ENCODE measurements at places on chromosomes 4 and X. TPM values are rescaled to one million over a fixed set of nuclear protein-coding genes. Genes with fewer than 3 reads are reported as not detected.

TMPRSS11D gene
- total RNA-seq = not detected

DNA sequence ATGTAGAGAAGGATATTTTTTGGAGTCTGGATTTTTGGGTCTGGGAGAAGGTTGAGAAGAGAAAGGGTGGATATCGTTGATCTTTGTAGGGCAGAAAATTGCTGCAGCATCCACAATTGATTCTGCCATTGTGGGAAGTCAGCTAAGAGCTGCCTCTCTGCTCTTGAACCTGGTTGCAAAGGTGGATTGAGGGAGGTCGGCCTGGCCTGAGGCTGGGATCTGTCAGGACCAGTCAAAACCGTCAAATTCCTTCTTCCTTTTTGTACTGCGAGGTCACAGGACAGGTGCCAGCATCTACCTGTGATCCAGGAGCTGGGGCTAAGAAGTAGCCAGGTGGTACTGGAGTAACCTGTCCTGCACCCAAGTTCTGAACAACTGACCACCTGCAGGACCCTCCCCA, 93.7 kb downstream of the SHOX start:
- H3K36me3 ChIP-seq = no peaks in the 10 kb centered on the region
- no peak overlapping the region for H3K27ac ChIP-seq
- no peaks in the 10 kb centered on the region for H3K4me1 ChIP-seq
- H3K4me3 ChIP-seq = no peak overlapping the region

SSX3 gene
- total RNA-seq = not detected

ZDHHC15 gene
- total RNA-seq = 4.3 TPM

DNA sequence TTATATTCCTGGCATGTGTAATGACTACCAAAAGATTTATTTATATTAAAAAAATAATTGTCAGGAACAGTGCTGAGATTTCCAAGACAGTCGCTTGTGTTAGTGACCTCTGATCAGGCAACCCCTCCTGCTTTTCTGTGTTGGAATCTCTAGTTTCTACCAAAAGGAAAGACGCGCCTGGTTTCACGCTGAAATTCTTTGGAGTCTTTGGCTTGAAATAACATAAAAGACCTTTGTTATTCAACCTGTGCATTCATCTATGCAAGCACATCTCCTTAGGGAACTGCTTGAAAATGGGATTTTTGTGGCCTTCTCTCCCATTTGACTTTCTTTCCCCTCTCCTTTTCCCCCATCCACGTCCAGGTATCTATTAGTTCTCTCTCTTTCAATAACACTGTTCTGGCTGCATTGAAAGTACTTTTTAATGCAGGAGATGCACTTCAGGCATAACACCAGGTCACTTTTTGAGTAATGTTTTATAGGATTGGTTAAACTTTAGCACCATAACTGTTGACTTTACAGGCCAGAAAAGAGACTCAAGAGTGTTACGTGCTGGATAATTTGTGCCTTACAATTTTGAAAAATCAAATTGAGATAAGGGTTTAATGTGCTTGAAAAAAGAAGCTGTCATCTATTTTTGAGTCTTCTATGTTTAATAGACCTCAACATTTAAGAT, 172.7 kb downstream of the GPAT3 start:
- H3K27me3 ChIP-seq = no peaks in the 10 kb centered on the region
- no peaks in the 10 kb centered on the region for H3K36me3 ChIP-seq
- H3K4me1 ChIP-seq = no peaks in the 10 kb centered on the region
- no peak for DNase-seq

- no peak overlapping the region for H3K27ac ChIP-seq
- H3K4me3 ChIP-seq = no peak overlapping the region
- no peak for DNase-seq
- H3K36me3 ChIP-seq = peaks cover 10% of the 10 kb centered on the region
Observed at GRCh38 chr4:121838136-121838535, 14.5 kb upstream of the CCNA2 start.

DNA sequence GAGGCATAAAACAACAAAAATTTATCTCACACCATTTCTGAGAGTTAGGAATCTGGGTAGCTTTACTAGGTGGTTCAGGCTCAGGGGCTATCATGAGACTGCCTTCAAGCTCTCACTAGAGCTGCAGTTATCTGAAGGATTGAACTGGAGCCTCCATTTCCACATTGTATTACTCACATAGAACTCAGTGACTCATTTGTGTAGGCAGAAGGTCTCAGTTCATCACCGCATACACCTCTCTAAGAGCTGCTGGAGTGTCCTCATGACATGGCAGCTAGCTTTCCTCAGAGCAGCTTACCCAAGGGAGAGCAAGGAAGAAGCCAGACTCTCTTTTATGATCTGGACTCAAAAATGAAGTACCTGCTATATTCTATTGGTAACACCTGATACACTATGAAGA, 389.2 kb downstream of the IQCM start:
- no peak for DNase-seq
- no peaks in the 10 kb centered on the region for H3K36me3 ChIP-seq
- H3K27me3 ChIP-seq = no peaks in the 10 kb centered on the region
- no peak overlapping the region for H3K27ac ChIP-seq

All from thoracic aorta (tissue), 2 donors.